ENCODE measurements at places on chromosomes 7 and 10. TPM values are rescaled to one million over a fixed set of nuclear protein-coding genes. Genes with fewer than 3 reads are reported as not detected.

Gene CPXM2
- total RNA-seq, result 200 TPM

Gene PDK4
- total RNA-seq, result 433 TPM

Gene CRHR2
- total RNA-seq, result 0.60 TPM

Gene SFTPA2
- 0.19 TPM for total RNA-seq

Gene MORN4
- total RNA-seq, result 6.5 TPM

Gene SUN3
- total RNA-seq, result not detected

Gene PAPOLB
- total RNA-seq, result 0.19 TPM

Gene PTN
- total RNA-seq, result 4.8 TPM

Gene MBLAC1
- total RNA-seq, result 1.6 TPM

Gene MCM10
- total RNA-seq, result 0.23 TPM

Gene FRMPD2
- not detected for total RNA-seq

Gene PTPN20
- 1.1 TPM for total RNA-seq

Gene PLPP4
- total RNA-seq, result not detected

Gene HMX2
- not detected for total RNA-seq

Gene FOXI2
- total RNA-seq, result 0.14 TPM

Gene SH2B2
- total RNA-seq, result 2.7 TPM

Gene GFRA1
- total RNA-seq, result 18.6 TPM

Gene TMEM184A
- total RNA-seq, result not detected

Gene CAMK1D
- total RNA-seq, result 12.2 TPM

Gene KIF11
- 0.67 TPM for total RNA-seq

Gene REEP3
- 57.0 TPM for total RNA-seq

Gene TMEM213
- total RNA-seq, result not detected

Gene KEL
- total RNA-seq, result 0.67 TPM

Gene HTRA1
- 152 TPM for total RNA-seq

Gene CACNA2D1
- 39.1 TPM for total RNA-seq

Gene VAX1
- not detected for total RNA-seq

Gene NXPH1
- total RNA-seq, result not detected

Gene MALRD1
- 0.62 TPM for total RNA-seq

Gene VSTM4
- total RNA-seq, result 20.2 TPM

Gene ANK3
- 5.7 TPM for total RNA-seq

Gene ACHE
- total RNA-seq, result 9.4 TPM

Gene MACC1
- total RNA-seq, result 0.46 TPM

Gene MICALL2
- 38.5 TPM for total RNA-seq

Gene NPY4R
- not detected for total RNA-seq

Gene NUPR2
- total RNA-seq, result not detected

Gene GSAP
- 11.4 TPM for total RNA-seq

Gene GNGT1
- total RNA-seq, result not detected

Gene CDC14C
- total RNA-seq, result not detected

Gene OPN1SW
- not detected for total RNA-seq

Gene CNTNAP2
- total RNA-seq, result not detected

Gene FRMD4A
- 41.6 TPM for total RNA-seq

Gene KIAA1549
- 1.4 TPM for total RNA-seq

Gene HPS1
- 53.2 TPM for total RNA-seq

Gene TPST1
- 32.5 TPM for total RNA-seq

Gene ASB10
- total RNA-seq, result not detected

Gene PALD1
- 7.4 TPM for total RNA-seq

Gene NEUROG3
- not detected for total RNA-seq

Gene LOXL4
- 7.6 TPM for total RNA-seq

Gene PSMC2
- total RNA-seq, result 105 TPM

Gene ASIC3
- 1.5 TPM for total RNA-seq

Gene SGCE
- 67.2 TPM for total RNA-seq

Gene STRIP2
- total RNA-seq, result 0.33 TPM
